ENCODE measurements at places on chromosomes 2 and 18.

DNA sequence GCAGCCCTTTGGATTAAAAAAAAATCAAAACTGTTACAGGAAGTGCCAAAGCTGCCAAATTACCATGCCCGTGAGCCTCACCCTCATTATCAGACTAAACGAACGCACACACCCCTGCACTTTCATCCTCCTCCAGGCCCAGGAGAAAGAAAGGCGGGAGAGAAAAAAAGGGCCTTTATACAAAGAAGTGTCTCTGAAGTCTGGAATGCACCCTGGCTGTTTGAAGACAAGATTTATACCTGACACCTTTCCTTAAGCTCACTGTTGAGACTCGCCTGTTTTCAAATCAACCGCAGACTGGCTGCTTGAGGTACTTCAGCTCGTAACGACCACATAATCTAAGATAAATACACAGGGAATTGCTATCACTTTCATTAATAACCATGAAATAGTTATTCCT lies 31.0 kb downstream of the EDAR start:
- no peak for DNase-seq

- no peak for DNase-seq
Measured at GRCh38 chr2:172179045-172179701, 76.5 kb upstream of the DLX2 start.

- no peak for DNase-seq
Measured at GRCh38 chr18:2572892-2573291, 1.5 kb downstream of the NDC80 start.

DNA sequence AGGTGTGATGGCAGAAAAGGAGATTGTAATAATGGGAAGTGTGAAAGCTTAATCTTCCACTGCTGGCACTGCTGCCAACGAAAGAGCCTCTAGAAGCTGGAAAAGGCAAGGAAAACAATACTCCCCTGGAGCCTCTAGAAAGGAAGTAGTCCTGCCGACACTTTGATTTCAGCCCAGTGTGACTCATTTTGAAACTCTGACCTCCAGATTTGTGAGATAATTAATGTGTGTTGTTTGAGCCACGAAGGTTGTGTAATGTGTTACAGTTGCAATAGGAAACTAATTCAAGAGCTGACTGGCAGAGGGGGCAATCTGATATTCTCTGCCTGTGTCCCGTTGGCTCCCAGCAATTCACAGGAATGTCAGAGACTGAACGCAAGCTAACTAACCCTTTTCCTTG lies 219.2 kb upstream of the UBE2E3 start:
- no peak for DNase-seq

- DNase-seq = no peak
Measured at GRCh38 chr18:23212161-23212560, 76.9 kb downstream of the CABLES1 start.

- no peak for DNase-seq
Measured at GRCh38 chr2:127278959-127279358, 15.0 kb downstream of the ERCC3 start.

- DNase-seq = no peak
Measured at GRCh38 chr18:35597758-35598157, 16.2 kb downstream of the GALNT1 start.

DNA sequence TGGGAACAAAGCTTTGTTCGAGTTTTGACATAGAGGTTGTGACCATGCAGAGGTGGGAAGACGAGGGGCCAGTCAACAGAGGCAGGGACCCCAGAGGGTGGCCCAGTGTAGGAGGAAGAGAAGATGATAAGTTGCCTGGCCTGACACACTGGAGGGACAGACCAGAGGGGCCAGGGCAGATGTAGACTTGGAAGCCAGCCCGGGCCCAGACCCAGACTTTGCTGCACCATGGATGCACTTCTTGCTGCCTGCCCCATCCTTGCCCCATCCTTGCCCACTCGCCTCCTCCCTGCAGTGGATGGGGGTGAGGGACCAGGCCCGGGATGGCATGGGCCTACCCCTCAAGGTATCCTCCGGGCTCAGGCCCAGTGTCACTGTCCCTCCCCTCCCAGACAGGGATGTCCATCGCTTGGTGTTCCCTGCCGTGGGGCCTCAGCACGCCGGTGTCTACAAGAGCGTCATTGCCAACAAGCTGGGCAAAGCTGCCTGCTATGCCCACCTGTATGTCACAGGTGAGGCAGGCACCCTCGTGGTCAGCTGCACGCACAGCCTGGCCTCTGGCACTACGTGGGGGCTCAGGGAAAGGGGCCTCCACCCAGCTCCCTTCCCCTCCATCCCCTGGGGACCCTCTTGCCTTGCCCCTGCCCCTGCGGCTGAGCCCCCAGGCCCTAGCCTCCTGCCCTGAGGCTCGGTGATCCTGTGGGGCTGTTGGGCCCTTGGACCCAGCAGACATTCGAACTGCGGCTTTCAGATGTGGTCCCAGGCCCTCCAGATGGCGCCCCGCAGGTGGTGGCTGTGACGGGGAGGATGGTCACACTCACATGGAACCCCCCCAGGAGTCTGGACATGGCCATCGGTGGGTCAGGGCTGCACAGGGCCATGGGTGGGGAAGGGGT lies 27.0 kb upstream of the GMPPA start:
- DNase-seq = no peak

- DNase-seq = no peak
Measured at GRCh38 chr2:213740453-213740852, 456.2 kb downstream of the SPAG16 start.

DNA sequence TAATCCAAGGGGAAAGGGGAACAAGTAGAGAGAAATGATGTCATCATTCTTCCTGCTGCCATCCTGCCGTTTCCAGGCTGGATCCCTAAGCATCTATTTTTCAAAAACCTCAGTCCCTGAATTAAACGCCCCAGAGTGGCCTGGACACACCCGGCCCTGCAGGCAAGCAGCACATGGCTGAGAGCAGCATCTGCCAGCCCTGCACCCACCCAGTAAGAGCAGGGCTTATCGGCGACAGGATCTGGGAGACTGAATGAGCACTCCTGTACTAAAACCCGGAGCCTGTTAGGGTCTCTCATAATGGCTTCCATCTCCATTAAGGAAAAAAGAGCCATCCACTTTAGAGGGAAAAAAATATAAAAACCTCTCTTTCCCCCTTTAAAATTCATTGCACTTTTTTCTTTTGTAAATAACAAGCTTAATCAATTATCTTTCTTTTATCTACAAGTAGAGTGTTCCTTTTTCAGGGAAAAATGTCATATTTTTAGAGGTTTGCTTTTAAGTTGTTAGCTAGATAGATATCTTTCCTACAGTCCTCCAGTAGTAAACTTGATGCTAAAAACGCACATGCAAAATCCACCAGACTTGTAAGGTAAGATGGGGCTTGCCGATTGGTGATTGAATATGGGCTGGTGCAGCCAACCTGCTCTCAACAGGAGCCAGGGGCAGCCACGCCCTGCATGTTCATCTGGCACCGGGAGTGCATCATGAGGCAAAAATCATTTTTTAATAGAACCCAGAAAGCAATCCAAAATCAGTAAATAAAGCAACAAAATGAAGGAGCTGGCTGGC lies 457.8 kb downstream of the EIPR1 start:
- DNase-seq = no peak

DNA sequence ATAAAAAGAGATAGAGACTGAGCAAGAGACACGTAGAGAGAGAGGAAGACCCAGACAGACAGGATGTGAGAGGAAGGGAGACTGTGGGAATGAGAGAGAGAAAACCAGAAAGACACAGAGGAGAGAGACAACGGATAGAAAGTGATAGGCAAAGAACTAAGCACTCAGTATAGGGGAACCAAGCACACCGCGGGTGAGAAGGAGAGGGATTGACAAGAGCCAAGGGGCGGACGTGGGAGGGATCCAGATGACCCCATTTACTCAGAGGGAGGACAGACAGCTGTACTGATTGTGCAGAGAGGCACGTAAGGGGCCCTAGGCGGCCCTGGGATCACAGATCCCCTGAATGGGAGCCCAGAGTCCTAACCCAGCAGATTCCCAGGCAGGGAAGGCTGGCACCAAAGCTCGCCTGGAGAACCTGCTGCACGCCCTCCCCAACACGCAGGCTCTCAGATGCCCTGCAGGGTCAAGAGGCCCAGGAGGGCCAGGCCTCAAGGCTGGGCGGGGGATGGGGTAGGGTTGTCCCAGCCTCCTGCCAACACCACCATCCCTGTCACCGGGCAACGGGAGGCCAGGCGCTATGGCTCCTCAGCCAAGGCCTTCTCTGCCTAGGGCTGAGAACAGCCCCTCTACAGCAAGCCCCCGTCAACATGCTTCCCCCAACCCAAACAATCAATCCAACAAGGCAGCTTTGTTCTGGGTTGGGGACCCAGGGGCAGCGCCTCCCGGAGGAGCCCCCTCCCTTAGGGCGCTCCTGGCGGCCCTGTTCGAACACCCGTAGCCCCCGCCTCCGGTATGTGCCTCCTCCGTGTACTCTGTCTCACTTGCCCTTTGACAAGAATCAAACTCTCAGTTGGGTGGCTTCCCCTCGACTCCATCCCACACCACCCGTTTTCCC lies 579 bp downstream of the LOXL3 start:
- no peak for DNase-seq

GRCh38 chr2:172430678-172431077 lies 3.3 kb downstream of the ITGA6 start:
- DNase-seq = no peak

DNA sequence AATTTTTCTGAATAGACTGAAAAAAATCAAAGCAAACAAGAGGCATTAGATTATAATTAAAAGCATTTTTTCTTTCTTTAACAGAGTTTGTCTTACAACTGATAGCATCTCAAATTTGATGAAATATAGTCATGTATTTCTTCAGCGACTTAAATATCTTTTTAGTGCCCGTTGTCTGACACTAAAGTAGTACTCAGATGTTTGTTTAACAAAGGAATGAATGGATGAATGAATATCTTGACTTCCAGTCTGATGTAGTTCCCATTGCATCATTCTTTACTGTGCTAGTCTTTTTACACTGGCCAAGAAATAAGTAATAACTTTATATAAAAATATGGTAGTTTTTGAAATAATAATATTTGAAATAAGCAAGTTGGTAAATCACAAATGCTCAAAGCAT lies 111.1 kb downstream of the TTC27 start:
- DNase-seq = no peak

DNA sequence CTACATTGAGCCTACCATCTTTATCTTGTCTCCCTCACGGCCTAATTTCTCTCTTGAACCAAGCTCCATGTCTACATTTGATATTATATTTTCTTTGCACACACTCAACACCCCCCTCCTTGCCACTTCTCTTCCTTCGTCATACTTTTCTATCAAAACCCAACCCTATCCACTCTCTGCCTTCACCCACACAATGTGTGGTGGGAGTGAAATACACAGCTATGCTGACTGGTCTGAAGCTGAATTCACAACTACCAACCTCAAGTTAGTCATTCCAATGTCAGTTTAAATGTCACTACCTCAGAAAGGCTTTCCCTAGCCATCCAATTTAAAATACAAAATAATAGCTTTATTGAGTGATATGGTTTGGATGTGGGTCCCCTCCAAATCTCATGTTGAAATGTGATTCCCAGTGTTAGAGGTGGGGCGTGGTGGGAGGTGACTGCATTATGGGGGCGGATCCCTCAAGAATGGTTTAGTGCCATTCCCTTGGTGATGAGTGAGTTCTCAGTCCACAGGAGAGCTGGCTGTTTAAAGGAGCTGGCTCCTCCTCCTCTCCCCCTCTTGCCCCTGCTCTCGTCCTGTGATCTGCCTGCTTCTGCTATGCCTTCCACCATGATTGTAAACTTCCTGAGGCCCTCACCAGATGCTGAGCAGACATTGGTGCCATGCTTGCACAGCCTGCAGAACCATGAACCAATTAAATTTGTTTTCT lies 112.1 kb downstream of the DTNB start:
- no peak for DNase-seq

Measured in NCI-H1417 treated with DMSO at 0.1 percent for 48 hours (cell line).